ENCODE measurements at places on chromosomes 16 and 17. TPM values are rescaled to one million over a fixed set of nuclear protein-coding genes. Genes with fewer than 3 reads are reported as not detected.

GRCh38 chr16:57859331-57859730, 57.0 kb upstream of the KIFC3 start:
- peaks cover 13% of the 10 kb centered on the region for H3K4me1 ChIP-seq
- no peak overlapping the region for H3K4me3 ChIP-seq
- peaks cover 1% of the 10 kb centered on the region for H3K27me3 ChIP-seq
- no peaks in the 10 kb centered on the region for H3K36me3 ChIP-seq

- H3K4me3 ChIP-seq = no peak overlapping the region
- H3K27ac ChIP-seq = no peak overlapping the region
- no peak for DNase-seq
- no peaks in the 10 kb centered on the region for H3K36me3 ChIP-seq
- peaks cover 3% of the 10 kb centered on the region for H3K4me1 ChIP-seq
- peaks cover 6% of the 10 kb centered on the region for H3K27me3 ChIP-seq
Observed at GRCh38 chr16:76518781-76519180, 241.6 kb downstream of the CNTNAP4 start.

GRCh38 chr17:49249292-49249794, 18.8 kb upstream of the PHOSPHO1 start:
- no peak overlapping the region for H3K4me3 ChIP-seq
- no peak for DNase-seq
- H3K27me3 ChIP-seq = peaks cover 3% of the 10 kb centered on the region
- H3K27ac ChIP-seq = no peak overlapping the region

- peaks cover 2% of the 10 kb centered on the region for H3K4me1 ChIP-seq
- no peak within 1 kb of the TSS for H3K27ac ChIP-seq
- peak; percentile 67 for DNase-seq
- H3K27me3 ChIP-seq = peaks cover 19% of the 10 kb centered on the region
- no peaks in the 10 kb centered on the region for H3K36me3 ChIP-seq
- no peak within 1 kb of the TSS for H3K4me3 ChIP-seq
Observed at GRCh38 chr17:83079352-83079747, at the start of gene METRNL. Gene METRNL, plus strand, starts transcription at chr17:83079609. Its CDS starts 207 bp downstream, at chr17:83079816.

- no peak overlapping the region for H3K27ac ChIP-seq
- no peak for DNase-seq
- H3K27me3 ChIP-seq = peaks cover 4% of the 10 kb centered on the region
- H3K4me1 ChIP-seq = peaks cover 20% of the 10 kb centered on the region
Observed at GRCh38 chr17:48497103-48497502, 33.7 kb downstream of the HOXB1 start.

DNA sequence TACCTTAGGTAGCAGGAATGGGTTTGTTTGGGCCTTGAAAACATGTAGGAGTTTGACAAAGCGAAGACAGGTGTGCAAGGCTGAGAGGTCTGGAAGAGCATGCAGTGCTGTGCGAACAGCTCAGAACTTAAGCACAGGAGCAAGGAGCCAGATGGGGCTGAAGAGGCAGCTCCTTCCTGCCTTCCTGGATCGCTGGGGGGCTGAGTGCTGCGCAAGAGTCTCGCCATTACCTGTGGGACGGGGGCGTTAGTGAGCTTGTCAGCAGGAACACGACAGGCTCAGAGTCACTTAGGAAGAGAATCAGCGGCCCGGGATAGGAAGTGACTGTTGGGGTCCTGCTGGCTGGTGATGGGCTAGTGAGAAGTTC, 464 bp upstream of the MRM1 start:
- H3K4me1 ChIP-seq = peaks cover 15% of the 10 kb centered on the region
- peak overlapping the region; percentile 88 for H3K27ac ChIP-seq
- no peak for DNase-seq
- H3K27me3 ChIP-seq = peaks cover 4% of the 10 kb centered on the region
- no peaks in the 10 kb centered on the region for H3K36me3 ChIP-seq
- H3K4me3 ChIP-seq = peak overlapping the region; percentile 85

The PTX4 gene
- 0.21 TPM for total RNA-seq

The NLK gene
- 53.7 TPM for total RNA-seq

DNA sequence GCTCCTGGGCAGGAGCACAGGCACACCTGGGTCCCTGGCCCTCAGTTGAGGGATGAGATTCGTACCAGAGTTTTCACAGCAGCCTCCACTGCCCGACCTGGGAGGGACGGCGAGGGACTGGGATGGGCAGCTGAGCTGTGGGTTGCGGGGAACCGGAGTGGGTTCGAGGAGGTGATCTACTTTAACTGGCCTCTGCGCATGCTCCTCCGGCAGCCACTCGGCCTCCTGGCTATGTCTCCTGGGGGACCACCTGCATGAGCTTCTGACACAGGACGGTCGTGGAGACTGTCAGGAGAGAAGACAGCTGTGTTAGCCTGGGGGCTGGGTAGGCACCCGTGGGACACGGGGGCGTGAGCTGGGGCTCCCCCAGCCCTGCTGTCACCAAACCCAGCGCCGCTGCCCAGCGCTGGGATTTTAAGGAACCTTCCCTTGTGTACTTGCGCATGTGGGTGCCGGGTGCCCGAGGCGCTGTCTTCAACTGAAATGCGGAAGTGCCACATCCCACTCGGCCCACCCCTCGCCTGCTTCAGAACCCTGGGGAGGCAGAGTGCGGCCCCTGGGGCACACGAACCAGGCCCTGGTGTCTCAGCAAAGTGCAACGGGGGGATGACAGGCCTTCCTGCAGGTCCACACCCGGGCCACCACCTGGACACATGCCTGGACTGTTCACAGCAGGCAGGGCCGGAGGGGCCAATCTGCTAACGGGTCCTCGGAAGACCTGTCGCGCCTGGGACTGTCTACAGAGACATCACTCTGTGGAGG, 36.4 kb downstream of the SLC7A5 start:
- no peaks in the 10 kb centered on the region for H3K27me3 ChIP-seq
- no peak overlapping the region for H3K4me3 ChIP-seq
- DNase-seq = no peak
- no peak overlapping the region for H3K27ac ChIP-seq

DNA sequence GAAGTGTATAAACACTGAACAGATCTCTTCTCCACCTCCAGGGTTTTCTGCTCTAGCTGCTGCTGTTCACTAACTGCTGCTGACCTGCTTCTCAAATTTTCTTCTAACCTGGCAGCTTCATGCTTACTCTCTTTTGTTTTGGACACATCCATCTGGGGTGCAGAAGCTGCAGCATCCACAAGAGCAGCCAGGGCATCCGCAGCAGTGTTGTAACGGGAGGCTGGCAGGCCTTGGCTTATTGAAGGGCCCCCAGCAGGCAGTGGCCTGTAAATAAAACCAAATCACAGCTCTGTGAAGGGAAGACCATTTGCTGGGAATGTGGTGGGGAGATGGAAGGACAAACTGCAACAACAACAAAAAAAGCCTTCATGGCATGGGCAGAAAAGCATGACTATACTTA, 62.0 kb downstream of the TTC19 start:
- H3K27ac ChIP-seq = no peak overlapping the region
- H3K27me3 ChIP-seq = no peaks in the 10 kb centered on the region
- no peak overlapping the region for H3K4me3 ChIP-seq
- no peak for DNase-seq
- H3K4me1 ChIP-seq = no peaks in the 10 kb centered on the region

DNA sequence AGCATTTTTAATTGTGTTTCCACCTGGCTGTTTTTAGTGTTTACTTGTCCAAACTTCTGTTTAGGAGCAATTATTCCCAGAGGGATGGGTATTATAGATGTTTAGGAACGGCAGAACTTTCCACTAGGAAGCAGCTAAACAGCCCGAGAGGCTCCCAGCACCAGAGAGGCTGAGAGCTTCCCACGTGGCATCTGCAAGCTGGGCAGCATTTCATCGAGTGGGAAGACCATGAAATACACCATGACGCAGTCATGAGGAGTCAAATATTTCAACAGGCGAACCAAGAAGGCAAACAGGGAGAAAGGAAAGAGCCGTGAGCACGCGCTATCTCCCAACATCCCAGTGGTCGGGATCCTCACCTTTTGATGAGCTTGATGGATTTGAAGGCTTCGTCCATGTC, 24.1 kb downstream of the TMEM204 start:
- peak overlapping the region; percentile 48 for H3K4me3 ChIP-seq
- H3K36me3 ChIP-seq = peaks cover 40% of the 10 kb centered on the region
- H3K27ac ChIP-seq = no peak overlapping the region
- H3K4me1 ChIP-seq = peaks cover 29% of the 10 kb centered on the region

The RRAD gene
- not detected for total RNA-seq

- H3K36me3 ChIP-seq = no peaks in the 10 kb centered on the region
- no peak overlapping the region for H3K4me3 ChIP-seq
- peaks cover 9% of the 10 kb centered on the region for H3K27me3 ChIP-seq
- peaks cover 48% of the 10 kb centered on the region for H3K4me1 ChIP-seq
- peak overlapping the region; percentile 85 for H3K27ac ChIP-seq
Observed at GRCh38 chr16:9372934-9373890, 281.8 kb downstream of the HAPSTR1 start.

The ITGA2B gene
- 4.3 TPM for total RNA-seq

GRCh38 chr16:62475573-62475972, 439.3 kb upstream of the CDH8 start:
- H3K4me1 ChIP-seq = no peaks in the 10 kb centered on the region
- peaks cover 3% of the 10 kb centered on the region for H3K27me3 ChIP-seq
- no peak for DNase-seq
- no peak overlapping the region for H3K27ac ChIP-seq

DNA sequence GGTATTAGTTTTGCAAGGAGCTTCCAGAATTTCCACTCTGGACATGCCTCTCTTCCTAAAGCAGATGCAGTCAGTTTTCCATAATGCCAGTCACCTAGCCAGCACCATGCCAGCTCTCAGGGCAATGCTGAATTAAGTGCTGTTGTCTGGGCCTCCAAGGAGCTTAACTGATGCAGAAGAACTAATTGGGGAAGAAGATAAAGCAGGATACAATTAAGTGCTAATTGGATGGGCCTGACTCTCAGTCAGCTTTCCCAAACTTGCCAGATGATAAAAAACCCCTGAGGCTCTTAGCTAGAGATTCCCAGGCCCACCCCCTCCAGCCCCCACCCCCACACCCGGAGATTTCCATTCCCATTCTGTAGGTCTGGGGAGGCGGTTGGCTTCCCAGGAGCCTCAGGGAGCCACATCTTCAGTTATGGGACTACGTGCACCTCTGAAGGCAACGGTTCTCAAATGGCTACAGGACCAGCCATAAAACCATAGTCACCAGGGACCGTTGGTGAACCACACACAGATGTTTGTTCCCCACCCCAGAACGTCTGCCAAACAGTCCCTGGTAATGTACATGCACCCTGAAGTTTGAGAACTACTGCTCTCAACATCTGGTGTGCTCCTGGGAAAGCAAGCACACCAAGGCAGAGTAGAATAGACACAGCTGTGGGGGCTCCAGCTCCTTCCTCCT, 499.1 kb upstream of the CDH5 start:
- H3K4me1 ChIP-seq = no peaks in the 10 kb centered on the region
- H3K36me3 ChIP-seq = no peaks in the 10 kb centered on the region
- DNase-seq = no peak
- H3K27me3 ChIP-seq = peaks cover 6% of the 10 kb centered on the region

- H3K36me3 ChIP-seq = no peaks in the 10 kb centered on the region
- peaks cover 6% of the 10 kb centered on the region for H3K4me1 ChIP-seq
- no peak overlapping the region for H3K4me3 ChIP-seq
- H3K27ac ChIP-seq = no peak overlapping the region
Observed at GRCh38 chr17:10623737-10624338, 33.3 kb downstream of the MYH3 start.

GRCh38 chr17:21376081-21376758, at the start of gene KCNJ12:
Gene KCNJ12, plus strand, starts transcription at chr17:21376357. Its CDS starts 38,986 bp downstream, at chr17:21415343.
- H3K27me3 ChIP-seq = peaks cover 31% of the 10 kb centered on the region
- no peak within 1 kb of the TSS for H3K27ac ChIP-seq
- peak within 1 kb of the TSS; percentile 21 for H3K4me3 ChIP-seq
- H3K36me3 ChIP-seq = no peaks in the 10 kb centered on the region

GRCh38 chr17:42311240-42312034, 23.1 kb downstream of the STAT5A start:
- H3K4me3 ChIP-seq = peak overlapping the region; percentile 65
- peaks cover 7% of the 10 kb centered on the region for H3K27me3 ChIP-seq
- peaks cover 33% of the 10 kb centered on the region for H3K4me1 ChIP-seq
- H3K27ac ChIP-seq = peak overlapping the region; percentile 32

GRCh38 chr17:61456061-61456681, 3.9 kb downstream of the TBX4 start:
- H3K27ac ChIP-seq = no peak overlapping the region
- H3K4me1 ChIP-seq = peaks cover 46% of the 10 kb centered on the region
- peaks cover 54% of the 10 kb centered on the region for H3K27me3 ChIP-seq
- no peak overlapping the region for H3K4me3 ChIP-seq
- peaks cover 7% of the 10 kb centered on the region for H3K36me3 ChIP-seq
- no peak for DNase-seq

DNA sequence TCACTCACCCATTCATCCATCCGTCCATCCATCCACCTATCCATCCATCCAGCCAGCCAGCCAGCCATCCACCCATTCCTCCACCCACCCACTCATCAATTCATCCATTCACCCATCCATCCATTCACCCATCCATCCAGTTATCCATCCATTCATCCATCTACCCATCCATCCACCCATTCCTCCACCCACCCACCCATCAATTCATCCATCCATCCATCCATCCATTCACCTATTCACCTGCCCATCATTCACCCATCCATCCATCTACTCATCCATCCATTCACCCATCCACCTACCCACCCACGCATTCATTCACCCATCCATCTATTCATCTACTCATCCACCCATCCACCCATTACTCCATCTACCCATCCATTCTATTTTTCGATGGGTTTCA, 43.6 kb upstream of the JPH3 start:
- H3K27ac ChIP-seq = peak overlapping the region; percentile 16
- DNase-seq = no peak
- peaks cover 4% of the 10 kb centered on the region for H3K36me3 ChIP-seq
- H3K27me3 ChIP-seq = peaks cover 9% of the 10 kb centered on the region
- H3K4me1 ChIP-seq = peaks cover 11% of the 10 kb centered on the region

- no peaks in the 10 kb centered on the region for H3K36me3 ChIP-seq
- H3K4me1 ChIP-seq = no peaks in the 10 kb centered on the region
- no peak for DNase-seq
- H3K4me3 ChIP-seq = no peak overlapping the region
Observed at GRCh38 chr16:84834403-84834772, 14.6 kb downstream of the CRISPLD2 start.

DNA sequence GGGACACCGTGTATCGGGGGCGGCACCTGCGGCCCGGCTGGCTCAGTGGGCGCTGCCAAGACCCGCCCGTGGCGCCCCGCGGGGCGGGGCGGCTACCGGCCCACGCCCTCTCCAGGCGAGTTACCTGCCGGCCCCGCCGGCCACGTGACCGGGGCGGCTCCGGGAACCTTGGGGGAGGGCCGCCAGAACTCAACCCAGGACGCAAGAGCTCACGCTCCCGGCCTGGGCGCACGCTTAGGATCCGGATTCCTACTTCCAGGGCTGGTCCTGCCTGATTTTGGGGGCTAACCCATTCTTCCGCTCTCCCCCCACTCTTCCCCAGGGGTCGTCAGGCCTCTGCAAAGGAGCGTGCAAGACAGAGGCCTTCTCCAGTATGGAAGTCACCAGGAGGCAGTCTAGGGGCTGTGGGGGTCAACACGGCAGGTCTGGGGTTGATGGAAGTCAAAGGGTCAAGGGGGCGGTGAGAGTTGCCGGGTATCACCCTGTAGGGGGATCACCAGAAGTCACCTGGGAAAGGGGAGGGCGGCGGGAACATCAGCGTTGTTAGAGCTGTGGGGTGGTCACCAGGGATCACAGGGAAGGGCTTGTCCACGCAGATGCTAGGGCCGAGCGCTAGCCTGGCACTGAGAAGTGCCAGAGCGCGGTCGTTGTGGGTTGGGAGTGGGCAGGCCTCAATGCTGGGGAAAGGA, 354 bp upstream of the ESRP2 start:
- H3K4me3 ChIP-seq = peak overlapping the region; percentile 82
- peaks cover 20% of the 10 kb centered on the region for H3K4me1 ChIP-seq
- H3K27ac ChIP-seq = peak overlapping the region; percentile 48
- H3K27me3 ChIP-seq = peaks cover 25% of the 10 kb centered on the region

The IKZF3 gene
- not detected for total RNA-seq

The CCDC200 gene
- total RNA-seq = not detected

The MYO18A gene
- 79.9 TPM for total RNA-seq

The FN3KRP gene
- 27.9 TPM for total RNA-seq
